M059J (cell line): ENCODE measurements at places on chromosomes 7 and 10.

DNA sequence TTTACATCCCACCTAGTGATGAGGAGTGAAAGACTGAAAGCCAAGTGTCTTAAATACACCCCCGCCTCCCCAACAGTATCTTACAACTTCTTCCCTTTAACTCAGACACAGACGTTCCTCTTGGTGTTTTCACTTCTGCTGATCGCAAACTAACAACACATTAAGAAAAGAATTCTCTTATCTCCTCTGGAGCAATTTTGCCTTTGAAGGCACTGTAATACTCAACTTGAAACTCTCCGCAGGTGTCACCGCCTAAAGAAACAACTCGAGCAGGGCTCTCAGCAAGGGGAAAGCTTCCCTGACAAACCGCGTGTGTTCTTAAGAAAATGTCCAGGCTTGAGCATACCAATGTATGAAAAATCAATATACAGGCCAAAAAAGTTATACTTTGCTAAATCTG lies 452 bp downstream of the SEMA3C start:
- DNase-seq: no peak

- DNase-seq: no peak
These were observed 27.2 kb upstream of the PLEKHA1 start for GRCh38 chr10:122347170-122347841.

- DNase-seq: no peak
These were observed 81.9 kb upstream of the DUSP5 start for GRCh38 chr10:110415809-110416208.

DNA sequence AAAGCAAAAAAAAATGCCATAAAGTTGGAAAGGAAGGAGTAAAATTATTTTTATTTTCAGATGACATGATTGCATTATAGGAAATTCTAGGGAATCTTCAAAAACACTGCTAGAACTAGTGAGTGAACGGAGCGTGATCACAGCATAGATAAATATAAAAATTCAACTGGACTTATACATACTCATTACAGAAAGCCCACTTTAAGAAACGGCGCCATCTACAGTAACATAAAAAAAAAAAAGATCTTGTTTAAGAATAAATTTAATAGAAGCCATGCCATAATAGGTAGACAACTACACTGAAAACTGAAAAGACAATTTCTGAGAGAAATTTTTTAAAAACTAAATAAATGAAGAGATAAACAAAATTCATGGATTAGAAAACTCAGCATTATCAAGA lies 623.1 kb upstream of the MGMT start:
- no peak for DNase-seq

- no peak for DNase-seq
These were observed 790.8 kb upstream of the KCND2 start for GRCh38 chr7:119482209-119482608.

- DNase-seq: no peak
These were observed 608.8 kb downstream of the LRMDA start for GRCh38 chr10:76040107-76040829.

DNA sequence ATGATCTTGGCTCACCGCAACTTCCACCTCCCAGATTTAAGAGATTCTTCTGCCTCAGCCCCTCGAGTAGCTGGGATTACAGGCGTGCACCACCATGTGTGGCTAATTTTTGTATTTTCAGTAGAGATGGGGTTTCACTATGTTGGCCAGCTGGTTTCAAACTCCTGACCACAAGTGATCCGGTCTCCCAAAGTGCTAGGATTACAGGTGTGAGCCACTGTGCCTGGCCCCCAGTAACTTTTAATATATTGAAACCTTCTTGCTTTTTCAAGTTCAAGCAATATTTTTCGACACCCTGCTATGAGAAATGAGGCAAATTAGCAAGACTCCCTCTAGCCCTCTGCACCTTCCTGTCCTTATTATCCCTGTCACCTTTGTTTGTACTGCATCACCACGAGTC lies 144.0 kb downstream of the EVX1 start:
- DNase-seq: no peak

DNA sequence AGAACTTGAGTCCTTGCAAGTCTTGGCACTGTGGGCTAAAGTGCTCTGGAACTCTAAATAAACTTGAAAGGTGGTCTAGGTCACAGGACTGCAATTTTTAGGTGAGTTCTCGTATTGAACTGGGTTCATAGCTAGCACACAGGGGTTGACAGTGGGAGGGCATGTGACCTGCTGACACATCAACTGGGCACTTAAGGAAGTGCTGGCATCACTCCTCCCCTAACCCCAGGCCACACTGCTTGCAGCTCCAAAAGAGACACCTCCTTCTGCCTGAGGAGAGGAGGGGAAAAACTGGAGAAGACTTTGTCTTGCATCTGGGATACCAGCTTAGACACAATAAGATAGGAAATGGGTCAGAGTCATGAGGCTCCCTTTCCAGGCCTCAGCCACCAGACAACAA lies 38.0 kb upstream of the AASS start:
- DNase-seq: no peak

DNA sequence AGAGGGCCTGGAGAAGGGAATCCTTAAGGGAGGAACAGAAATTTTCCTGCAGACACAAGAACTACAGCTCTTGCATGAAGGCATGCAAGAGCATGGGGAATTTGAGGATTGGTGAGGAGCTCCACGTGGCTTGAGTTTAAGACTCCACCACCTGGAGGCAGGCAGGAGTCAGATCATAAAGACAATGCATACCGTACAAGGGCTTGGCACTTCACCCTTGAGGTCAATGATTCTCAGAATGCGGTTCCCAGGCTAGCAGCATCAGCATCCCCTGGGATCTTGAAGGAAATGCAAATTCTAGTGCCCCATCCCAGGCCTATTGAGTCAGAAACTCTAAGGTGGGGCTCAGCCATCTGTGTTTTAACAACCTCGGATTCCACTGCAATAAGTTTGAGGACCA lies 143.8 kb downstream of the C7orf25 start:
- no peak for DNase-seq

- no peak for DNase-seq
These were observed 61.8 kb upstream of the DKK1 start for GRCh38 chr10:52252307-52252706.

DNA sequence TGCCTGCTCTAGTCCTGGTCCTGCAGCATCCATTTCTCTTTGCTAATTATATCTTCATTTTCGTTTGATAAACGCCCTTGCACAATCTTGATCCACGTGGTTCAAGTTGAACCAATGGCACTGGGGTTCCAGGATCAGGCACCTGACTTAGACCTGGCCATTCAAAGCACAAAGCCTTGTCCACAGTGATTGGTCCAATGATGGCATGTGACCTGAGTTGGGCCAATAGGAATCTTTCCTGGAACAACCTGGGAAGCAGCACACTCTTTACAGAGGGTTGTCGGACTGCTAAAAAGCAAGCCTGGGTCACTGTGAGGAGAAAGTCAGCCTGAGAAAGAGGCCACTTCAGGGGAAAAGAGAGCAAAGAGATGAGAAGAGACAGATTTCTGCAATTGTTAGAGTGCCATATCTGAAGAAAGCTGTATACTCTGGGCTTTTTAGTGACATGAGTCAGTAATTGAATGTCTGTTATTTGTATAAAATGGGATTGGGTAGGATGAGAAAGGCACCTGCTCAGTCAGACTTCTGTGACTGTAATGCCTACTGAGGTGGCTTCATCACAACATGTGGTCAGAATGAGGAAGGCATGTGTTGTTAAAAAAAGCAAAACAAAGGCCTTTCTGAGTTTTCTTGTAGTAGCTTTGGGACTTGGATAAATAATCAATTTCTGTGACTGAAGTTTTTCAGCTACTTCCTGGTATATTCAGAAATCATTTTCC lies 4.4 kb upstream of the STEAP4 start:
- no peak for DNase-seq
